ENCODE measurements at places on chromosomes 1 and 21.

DNA sequence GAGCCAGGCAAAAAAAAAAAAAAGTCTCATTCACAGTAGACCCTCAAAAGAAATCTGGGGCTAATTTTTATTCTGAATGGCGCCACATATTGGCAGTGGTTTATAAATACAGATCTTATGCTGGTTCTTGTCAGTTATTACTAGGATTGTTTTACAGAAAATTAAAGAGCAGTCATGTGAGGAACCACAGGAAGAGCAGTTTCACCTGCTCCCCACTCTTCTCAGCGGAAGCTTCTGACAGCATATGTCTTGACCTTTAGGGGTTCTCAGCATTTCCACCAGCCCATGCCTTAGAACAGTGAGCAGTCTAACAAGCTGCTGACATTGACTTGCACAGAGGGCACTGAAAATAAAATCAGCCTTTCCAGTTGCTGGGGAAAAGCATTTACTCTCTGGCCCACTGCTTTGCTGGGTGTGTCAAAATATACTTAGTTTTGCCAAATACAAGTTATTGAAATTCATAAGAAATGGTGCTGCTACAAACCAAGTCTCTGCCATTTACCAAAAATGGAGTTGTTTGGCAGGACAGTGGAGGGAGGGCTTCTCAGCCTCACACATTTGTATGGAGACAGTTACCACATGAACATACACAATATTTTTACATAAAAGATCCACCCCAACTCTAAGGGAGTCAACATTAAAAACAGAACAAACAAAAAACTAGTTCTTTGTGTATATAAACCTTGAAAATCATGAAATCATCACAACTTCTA, 144.2 kb downstream of the SYT2 start:
- DNase-seq, result no peak

- no peak for DNase-seq
Measured at GRCh38 chr1:238701024-238701423, 685.3 kb upstream of the CHRM3 start.

- no peak for DNase-seq
Measured at GRCh38 chr1:212310383-212310782, 25.2 kb downstream of the PPP2R5A start.

- no peak for DNase-seq
Measured at GRCh38 chr1:18018366-18018765, 89.2 kb upstream of the IGSF21 start.

DNA sequence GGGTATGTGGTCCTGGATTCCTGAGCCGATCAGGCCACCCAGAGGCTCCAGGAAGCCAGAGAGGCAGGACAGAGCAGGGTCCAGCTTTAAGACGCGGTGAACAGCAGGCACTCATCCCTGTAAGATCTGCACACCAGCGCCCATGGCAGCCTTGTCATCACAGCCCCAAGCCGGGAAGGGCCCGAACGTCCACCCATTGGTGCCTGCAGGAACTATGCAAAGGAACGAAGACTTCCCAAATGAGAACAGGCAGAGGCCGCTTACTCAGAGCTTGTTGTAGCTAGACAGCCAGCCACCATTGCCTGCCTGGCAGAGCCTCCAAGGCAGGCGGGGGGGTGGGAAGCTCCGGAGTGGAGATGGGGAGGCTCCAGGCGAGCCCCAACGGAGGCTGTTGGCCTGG, 12.1 kb upstream of the ARHGEF16 start:
- DNase-seq, result no peak

DNA sequence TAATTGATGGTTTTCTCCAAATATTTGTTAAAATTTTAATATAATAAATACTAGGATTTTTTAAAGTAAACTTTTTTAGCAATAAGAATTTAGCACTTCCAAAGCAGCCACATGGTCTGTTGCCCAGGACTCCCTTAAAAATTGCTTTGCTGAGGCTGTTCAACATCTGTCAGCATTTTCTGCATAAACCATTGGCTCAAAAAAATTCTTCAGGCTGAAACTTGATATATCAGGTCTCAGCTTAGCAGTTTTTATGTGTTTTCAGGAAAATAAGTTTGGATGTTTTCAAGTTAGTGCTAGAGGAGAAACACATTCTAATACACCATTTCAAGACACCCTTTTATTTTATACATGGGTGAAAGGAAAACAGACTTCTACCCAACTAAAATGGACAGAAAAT, 69.1 kb upstream of the C1orf105 start:
- peak; percentile 22 for DNase-seq

GRCh38 chr21:16976193-16976592, 536.6 kb upstream of the CXADR start:
- DNase-seq, result no peak

DNA sequence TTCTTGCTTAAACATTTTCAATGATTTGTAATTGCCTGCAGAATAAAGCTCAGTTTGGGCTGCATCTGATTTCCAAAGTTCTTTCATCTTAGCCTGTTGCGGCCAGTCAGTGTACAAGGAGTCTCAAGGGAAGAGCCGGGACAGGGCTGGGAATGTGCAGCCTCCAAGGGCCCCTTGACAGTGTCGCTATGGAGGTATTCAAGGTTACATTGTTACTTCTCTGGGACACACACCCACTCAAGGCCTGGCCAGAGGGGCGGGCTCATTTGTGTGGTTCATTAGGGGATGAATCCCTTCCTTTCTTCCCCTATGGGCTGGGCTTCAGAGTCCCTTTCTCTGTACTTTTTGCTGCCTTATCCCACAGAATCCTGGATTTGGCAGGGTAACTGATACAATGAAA, 107.6 kb upstream of the CSF3R start:
- DNase-seq, result no peak

DNA sequence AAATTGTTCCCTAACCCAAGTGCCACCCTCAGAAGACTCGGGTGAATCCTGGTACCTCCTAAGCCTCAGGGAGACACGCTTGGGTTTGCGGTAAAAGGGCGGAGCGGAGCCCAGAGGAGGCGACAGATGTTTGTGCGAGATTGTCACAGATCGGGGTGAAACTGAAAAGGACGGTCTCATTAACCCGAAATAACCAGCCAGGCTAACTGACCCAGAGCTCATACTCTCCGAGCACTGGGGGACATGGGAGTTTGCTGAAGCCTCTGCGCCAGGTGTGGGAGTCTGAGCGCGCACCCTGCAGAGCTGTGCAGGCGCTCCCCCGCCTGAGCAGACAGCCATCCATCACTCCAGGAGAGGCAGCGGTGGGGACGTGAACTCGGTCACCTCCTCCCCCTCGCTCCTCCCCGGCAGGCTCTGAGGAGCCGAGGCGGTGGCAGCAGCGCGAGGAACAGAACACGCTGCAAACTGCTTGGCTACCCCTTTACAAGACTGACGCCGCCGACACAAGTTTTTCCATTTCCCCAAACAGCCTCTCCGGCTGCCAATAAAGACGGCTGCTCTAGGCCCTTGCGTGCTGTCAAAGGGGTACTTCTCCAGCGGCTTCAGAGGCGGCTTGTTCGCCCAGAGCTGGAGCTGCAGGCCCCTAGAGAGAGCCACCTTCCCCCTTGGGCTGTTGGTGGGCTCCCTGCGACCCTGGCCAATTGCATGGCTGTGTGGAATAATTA, 43.5 kb downstream of the RRAGC start:
- DNase-seq, result peak; percentile 25

DNA sequence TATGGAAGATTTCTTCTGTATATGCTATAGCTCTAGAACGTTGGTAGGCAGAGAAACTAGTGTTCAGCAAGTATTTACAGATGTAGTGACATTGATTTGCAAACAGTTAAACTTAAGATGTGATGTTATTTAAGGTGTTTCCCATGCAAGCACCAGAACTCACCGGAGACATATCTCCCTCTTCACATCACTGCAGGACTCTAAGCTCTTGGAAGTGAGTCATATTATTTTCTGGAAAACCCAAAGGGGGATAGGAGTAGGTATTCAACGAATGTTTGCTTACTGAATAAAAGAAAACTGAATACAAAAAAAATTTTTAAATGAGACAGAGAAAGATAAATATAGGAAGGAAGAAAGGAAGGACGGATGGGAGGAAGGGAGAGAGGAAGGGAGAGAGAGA, 25.0 kb downstream of the RGS4 start:
- no peak for DNase-seq

DNA sequence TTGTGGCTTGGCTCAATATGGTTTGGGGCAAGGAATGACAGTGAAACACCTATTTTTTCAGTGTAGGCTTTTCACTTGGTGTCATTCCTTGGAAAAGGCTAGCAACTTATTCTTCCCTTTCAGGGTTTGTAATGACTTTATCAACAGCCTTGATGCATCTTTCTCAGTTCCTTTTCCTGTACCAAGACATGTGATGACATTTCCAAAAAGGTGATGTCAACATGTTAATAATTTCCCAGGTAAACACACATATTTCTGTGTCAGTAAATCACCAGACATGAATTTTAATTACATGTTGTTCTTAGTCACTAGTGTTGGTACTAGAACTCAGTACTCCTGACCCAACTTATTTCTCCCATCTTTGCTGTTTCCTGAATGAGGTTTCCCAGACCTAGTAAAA, 37.8 kb upstream of the RRP15 start:
- DNase-seq, result no peak

GRCh38 chr1:50423670-50424000, 392 bp upstream of the DMRTA2 start:
- no peak for DNase-seq

DNA sequence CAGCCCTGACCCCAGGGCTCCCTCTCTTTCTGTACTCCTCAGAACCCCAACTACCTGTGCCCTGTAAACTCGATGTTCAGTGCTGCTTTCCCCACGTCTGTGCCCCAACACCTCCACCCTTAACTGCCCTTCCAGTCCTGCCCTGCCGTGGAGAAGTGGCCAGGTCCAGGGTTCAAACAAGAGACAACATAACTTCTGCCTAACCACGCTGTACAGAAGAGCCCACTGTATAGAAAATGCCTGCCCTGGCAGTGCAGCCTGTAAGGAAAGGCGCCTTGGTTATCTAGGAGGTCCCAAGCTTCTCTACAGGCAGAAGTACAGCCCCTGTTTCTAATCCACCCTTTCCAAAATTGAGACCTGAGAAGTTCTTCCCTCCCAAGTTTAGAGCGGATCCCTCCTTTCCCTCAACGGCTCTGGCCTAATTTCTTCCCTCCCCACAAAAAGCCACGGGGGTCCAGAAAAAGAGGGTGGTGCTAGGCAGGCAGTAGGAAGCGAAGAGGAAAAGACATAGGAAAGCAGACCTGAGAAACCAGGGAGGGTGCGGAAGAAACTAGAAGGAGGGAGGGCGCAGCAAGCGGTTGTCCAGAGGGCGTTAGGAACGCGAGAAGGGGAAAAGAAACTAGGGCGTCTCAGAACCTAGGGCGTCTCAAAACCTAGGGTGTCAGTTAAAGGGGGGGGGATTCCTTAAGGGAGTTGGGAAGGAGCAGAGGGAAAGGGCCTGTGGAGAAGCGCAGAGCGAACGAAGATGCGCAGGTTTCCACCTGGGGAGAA, 3.2 kb downstream of the DMRTA2 start:
- DNase-seq, result no peak

- DNase-seq, result no peak
Measured at GRCh38 chr1:55443175-55443915, 228.2 kb upstream of the USP24 start.

- no peak for DNase-seq
Measured at GRCh38 chr1:228015276-228016180, 8.7 kb downstream of the WNT3A start.

DNA sequence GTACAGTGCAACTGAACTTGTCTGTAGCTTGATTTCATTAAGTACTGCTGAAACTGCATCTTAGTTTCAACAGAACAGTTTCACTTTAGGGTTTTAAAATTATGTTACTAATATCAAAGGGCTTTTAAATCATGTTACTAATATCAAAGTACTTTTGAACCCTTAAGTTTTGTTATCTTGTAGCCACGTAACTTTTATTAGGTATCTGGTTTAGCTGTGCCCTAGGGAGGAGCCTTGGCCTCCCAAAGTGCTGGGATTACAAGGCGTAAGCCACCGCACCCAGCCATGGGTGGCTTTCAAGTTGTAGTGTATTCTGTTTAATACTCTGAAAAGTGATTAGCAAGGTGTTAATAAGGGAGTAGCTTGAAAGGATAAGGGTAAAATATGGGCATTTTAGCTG, 2.0 kb downstream of the KDM4A start:
- no peak for DNase-seq

DNA sequence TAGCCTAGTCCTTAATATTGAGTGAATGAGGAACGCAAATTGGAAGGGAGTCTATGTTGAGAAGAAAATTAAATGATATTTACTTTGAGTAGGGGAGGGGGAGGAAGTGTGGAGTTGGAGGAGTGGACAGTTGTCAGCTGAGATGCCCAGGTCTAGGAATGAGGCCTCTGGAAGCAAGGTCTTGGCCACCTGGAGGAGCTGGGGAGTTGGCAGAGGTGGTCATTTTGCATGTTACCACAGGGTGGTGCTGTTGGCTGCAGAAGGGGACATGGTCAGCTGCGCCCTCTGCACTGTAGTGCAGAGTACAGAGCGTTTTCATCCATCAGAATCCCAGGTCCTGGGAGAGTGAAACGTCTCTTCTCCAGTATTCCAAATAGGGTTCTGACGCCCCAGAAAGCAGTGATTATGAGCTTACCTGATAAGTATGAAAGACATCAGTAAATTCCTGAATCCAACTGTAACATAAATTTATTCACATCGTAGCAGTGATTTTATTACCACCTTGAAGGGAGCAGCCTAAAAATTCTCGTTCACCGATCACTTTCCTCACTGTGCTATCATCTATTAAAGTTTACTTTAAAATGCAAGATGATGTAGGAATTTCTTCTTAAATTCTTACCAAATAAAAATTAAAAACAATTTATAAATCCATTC, 13.8 kb downstream of the PARK7 start:
- DNase-seq, result peak; percentile 66

DNA sequence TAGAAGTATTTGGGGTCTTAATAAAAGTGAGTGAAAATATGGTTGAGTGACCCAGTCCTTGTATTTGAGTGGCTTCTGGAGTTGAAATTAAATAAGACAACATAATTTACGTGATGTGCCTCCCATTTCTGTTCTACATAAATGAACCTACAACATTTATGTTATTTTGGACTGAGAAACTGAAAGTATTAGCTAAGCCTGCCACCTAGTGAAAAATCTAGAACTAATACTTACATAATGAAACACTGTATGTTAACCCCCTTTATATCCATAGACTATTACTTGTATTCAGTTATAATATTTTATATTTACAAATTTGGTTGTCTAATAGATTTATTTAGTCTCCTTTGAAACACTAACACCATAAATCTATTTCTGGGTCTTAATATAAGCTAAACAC, 298.9 kb downstream of the KCNT2 start:
- DNase-seq, result peak; percentile 17

DNA sequence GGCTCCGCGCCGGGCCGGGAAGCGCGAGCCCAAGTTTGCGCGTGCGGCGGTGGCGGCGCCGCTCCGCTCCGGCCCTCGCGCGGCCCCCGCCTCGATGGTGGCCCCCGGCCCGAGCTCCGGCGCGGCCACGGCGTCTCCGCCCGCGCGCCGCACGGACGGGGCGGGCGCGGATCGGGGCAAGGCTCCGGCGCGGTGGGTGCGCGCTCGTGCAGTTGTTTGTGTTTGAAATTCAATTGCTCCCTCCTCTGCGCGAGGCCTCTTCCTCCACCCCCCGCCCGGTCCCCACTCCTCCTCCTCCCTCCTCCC, at the start of gene HDGF:
HDGF (minus strand) TSS at position 225 of the 306 bp plus-strand sequence. CDS start 246 bp downstream, outside the sequence.
- DNase-seq, result no peak

- no peak for DNase-seq
Measured at GRCh38 chr1:204106825-204107224, 33.9 kb downstream of the SOX13 start.

Measured in RPMI8226 (cell line).